ENCODE measurements at places on chromosomes 4 and X.

GRCh38 chr4:99651811-99652485, 5.7 kb downstream of the C4orf54 start:
- ATAC-seq, result no peak

DNA sequence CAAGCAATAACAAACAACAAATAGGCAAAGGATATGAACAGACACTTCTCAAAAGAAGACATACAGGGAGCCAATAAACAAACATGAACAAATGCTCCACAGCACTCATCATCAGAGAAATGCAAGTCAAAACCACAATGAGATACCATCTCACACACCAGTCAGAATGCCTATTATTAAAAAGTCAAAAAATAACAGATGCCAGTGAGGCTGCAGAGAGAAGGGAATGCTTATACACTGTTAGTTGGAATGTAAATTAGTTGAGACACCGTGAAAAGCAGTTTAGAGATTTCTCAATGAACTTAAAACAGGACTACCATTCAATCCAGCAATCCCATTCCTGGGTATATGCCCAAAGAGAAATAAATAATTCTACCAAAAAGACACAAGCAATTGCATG, 129.8 kb upstream of the MAGEB2 start:
- no peak for ATAC-seq

DNA sequence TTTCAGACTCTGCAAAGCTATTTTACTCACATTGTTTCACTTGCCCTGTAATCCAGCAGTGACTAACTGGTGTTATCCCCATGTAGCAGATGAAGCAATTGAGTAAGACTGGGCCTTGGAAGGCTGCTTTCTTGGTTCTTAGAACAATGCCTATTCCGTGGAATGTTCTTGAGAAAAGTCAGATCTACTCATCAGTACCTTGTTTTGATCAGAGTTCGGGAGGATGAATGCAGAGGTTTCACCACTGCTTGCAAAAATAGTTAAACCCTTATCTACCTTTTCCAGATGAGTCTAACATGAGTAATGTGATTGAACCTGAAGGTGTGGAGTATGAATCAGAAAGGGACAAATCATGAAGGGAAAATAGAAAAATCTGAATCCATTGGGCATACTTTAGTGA, 1.8 kb downstream of the MAOB start:
- ATAC-seq, result no peak

GRCh38 chr4:17535242-17535641, 20.3 kb downstream of the CLRN2 start:
- no peak for ATAC-seq

GRCh38 chr4:159105761-159106243, 2.9 kb downstream of the RAPGEF2 start:
- no peak for ATAC-seq

- no peak for ATAC-seq
Measured at GRCh38 chr4:81634766-81635549, 163.3 kb upstream of the RASGEF1B start.

DNA sequence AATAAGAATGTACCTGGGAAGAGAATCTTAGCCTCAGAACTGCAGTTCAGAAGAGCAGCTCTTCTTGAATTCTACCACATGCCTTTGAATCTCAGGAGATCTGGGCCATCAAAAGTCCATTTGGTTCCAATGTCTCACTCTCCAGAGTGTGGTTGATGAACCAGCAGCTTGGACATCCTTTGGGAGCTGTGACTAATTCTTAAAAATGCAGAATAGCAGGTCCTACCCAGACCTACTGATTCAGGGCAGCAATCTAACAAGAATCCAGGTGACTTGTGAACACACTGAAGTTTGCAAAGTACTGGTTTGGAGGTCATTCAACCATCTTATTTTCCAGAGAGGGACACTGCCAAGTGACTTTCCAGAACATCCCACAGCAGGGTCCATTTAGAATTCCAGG, 244.7 kb downstream of the PACRGL start:
- ATAC-seq, result no peak

DNA sequence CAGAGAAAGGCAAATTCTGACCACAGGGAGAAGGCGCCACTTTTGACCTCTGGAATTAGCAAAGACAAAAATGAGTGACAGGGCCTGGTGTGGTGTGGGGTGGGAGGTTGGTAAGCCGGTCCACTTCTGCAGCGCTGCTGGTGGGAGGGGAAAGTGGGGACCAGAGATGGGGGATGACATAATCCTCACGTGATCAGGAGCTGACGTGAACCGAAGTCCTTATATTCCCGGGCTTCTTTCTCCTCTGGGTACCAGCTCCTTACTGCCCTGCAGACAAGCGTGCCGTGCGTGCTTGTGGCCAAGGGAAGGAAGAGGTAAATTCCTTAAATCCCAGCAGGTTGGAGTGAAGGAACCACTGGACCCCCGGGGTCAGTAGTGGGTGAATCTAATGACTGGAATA, at the start of gene TCEAL7:
Gene TCEAL7, plus strand, starts transcription at position 249 of the 400 bp plus-strand sequence. CDS start 1,165 bp downstream, outside the sequence.
- no peak for ATAC-seq

GRCh38 chr4:2745981-2746806, 9.9 kb downstream of the TNIP2 start:
- peak; percentile 98 for ATAC-seq

GRCh38 chr4:113478032-113478431, 283.5 kb downstream of the CAMK2D start:
- no peak for ATAC-seq

DNA sequence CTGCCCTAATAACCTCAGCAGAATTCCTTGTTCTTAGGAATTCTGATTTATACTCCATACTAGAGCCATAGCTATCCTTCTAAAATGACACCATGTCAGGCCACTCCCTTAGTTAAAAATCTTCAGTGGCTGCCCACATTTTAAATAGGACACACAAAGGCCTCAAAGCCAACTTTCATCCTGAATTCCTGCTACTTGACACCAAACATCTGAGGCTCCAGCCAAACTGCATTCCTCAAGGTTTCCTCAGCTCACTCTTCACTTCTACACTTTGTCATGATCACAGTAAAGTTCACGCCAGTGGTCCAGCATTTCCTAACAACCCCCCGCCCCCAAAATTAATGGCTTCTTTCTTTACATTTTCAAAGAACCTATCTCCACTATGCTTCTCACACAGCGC, 124.3 kb downstream of the ADGRA3 start:
- no peak for ATAC-seq

DNA sequence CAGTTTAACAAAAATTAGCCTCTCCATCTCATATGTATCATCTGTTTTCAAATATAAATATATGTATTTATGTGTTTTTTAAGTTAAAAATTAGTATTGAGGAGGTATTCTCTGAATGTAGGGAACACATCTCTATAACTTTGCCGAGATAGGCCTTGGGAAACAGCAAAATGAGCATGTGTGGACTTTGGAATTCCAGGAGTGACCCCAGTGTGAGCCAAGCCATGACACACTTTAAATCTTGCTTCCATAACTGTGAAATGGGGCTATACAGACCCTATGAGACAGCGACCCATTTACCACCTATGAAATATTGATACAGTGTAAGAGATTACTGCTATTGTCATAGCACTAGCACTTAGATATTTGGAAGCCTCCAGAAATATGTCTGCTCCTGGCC, 58.8 kb downstream of the FRMPD4 start:
- ATAC-seq, result no peak

DNA sequence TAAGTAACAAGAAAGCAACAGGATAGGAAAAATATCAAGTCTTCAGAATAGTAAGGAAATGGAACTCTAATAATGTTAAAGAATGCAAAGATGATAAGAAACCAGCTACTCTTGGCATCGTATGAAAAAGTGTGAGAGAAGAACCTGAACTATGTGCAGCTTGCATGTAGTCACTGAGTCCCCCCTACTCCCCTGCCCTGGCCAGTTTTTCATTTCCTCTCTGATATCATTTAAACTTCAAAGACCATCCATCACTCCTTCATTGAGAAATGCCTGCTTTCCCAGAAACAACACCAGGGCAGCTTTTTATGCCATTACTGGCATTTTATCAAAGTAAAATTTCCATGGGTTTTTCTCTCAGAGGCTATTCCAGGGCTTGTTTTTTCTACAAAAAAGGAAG, 28.1 kb downstream of the INPP4B start:
- no peak for ATAC-seq

DNA sequence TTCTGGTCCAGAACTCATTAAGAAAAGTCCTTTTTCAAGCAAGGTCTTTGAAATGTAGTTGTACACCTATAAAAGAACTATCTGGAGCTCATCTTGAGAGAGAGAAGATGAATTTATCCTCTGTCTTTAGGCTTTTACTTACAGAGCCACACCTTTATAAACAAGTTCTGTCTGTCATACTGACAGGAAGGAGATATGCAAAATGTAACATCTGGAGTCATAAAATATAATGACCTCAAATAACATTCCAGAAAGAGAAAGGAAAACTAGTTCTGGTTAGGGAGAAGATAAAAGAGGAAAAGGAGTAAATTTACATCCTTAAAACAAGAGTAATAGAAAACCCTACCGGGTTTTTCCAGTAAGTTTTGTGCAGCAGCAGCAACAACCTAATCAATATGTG, 1.3 kb downstream of the INPP4B start:
- ATAC-seq, result no peak

- no peak for ATAC-seq
Measured at GRCh38 chr4:110371016-110371770, 104.8 kb upstream of the ENPEP start.

DNA sequence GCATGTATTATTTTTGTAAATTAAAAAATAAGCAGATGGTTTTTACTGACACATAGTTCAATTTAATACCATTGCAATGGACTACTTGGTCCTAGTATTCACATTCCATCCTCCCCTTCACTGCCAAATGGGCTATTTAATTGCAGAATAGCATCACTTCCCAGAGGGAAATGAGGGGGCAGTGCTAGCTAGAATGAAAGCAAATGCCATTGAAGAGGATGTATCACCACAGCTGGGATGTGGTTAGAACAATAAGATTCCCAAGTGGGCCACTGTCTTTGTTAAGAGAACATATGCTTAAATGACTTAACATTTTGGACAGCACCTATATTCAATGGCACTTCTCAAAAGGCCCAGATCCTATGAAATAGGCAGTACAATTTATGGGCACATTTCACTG, 224.7 kb downstream of the RBMX2 start:
- ATAC-seq, result no peak

Data from stimulated activated memory B cell treated with anti-CD40 and anti-IgM and Interleukin-4, amounts not matched to agents 10 μg/mL and 1 μg/mL and 100 μg/mL, for 72 hours (primary cell).